ENCODE measurements at places on chromosomes 13 and 19. TPM values are rescaled to one million over a fixed set of nuclear protein-coding genes. Genes with fewer than 3 reads are reported as not detected.

Gene ZNF274
- total RNA-seq = 12.5 TPM

Gene SYDE1
- 19.4 TPM for total RNA-seq

Gene ADAMTSL5
- 0.90 TPM for total RNA-seq

Gene ZNF888
- 6.1 TPM for total RNA-seq

Gene PSG1
- total RNA-seq = 1.1 TPM

Gene ZNF816
- 10.0 TPM for total RNA-seq

Gene NOTCH3
- 5.9 TPM for total RNA-seq

Gene PPP1R13L
- 3.0 TPM for total RNA-seq

- no peak overlapping the region for H3K27ac ChIP-seq
- H3K4me1 ChIP-seq = no peaks in the 10 kb centered on the region
These were observed 319.3 kb downstream of the RFC3 start for GRCh38 chr13:34137200-34137599.

DNA sequence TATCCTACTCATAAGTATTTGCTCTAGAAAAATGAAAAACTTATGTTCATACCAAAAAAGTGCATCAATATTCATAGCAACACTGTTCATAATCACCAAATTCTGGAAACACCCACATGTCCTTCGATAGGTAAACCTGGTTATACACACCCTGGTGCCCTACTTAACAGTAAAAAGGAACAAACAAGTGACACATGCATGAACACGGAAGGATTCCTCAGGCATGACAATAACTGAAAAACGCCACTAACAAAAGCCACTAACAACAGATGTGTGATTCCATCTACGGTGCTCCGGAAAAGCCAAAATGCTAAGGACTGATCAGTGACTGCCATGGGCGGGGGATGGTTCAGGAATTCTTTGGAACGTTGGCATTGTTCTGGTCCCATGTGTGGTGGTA lies 65.5 kb downstream of the STK24 start:
- H3K36me3 ChIP-seq = peaks cover 9% of the 10 kb centered on the region
- H3K27me3 ChIP-seq = no peaks in the 10 kb centered on the region
- peaks cover 22% of the 10 kb centered on the region for H3K4me1 ChIP-seq
- no peak for DNase-seq
- no peak overlapping the region for H3K27ac ChIP-seq

- no peak overlapping the region for H3K4me3 ChIP-seq
- no peaks in the 10 kb centered on the region for H3K4me1 ChIP-seq
- H3K36me3 ChIP-seq = no peaks in the 10 kb centered on the region
- no peaks in the 10 kb centered on the region for H3K27me3 ChIP-seq
These were observed 187.5 kb downstream of the MZT1 start for GRCh38 chr13:72539925-72540324.

All from IMR-90 (cell line).